Adrenal gland (tissue), 19 donors: ENCODE measurements at places on chromosomes 13 and 19. TPM values are rescaled to one million over a fixed set of nuclear protein-coding genes. Genes with fewer than 3 reads are reported as not detected.

The ZNF486 gene
- 2.4 TPM for total RNA-seq

The EFNA2 gene
- not detected for total RNA-seq

- DNase-seq, result no peak
- H3K4me3 ChIP-seq, result no peak overlapping the region
Observed at GRCh38 chr19:9877780-9878510, 42.8 kb downstream of the PIN1 start.

GRCh38 chr19:34786236-34786635 lies 13.2 kb upstream of the ZNF599 start:
- no peaks in the 10 kb centered on the region for H3K27me3 ChIP-seq
- DNase-seq, result no peak
- H3K27ac ChIP-seq, result no peak overlapping the region
- H3K36me3 ChIP-seq, result no peaks in the 10 kb centered on the region
- no peaks in the 10 kb centered on the region for H3K4me1 ChIP-seq

DNA sequence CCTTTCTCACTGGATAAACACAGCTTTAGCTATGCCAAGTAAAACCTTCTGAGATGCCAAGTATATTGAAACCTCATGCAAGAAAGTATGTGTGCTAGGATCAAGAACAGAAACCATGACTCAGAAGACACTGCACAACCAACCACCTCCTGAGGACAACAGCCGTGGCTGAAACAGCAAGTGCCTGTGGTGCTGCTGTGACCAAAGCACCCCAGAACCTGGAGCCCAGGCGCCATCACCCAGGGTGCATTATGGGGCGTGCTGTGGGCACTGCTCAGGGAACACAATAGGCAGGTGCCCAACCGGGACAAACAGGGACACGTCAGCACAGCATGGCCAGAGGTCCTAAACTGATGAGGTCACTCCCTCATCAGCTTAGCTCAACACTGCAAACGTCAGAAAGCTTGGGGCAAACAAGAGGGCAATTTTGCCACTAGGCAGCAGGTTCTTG lies 101.3 kb upstream of the SLC15A1 start:
- no peak overlapping the region for H3K27ac ChIP-seq
- no peak for DNase-seq
- H3K4me1 ChIP-seq, result no peaks in the 10 kb centered on the region
- no peak overlapping the region for H3K4me3 ChIP-seq
- no peaks in the 10 kb centered on the region for H3K27me3 ChIP-seq

GRCh38 chr19:55646889-55647731 lies 902 bp upstream of the CCDC106 start:
- peaks cover 42% of the 10 kb centered on the region for H3K4me1 ChIP-seq
- no peaks in the 10 kb centered on the region for H3K36me3 ChIP-seq

- no peak overlapping the region for H3K4me3 ChIP-seq
- no peaks in the 10 kb centered on the region for H3K27me3 ChIP-seq
- H3K27ac ChIP-seq, result no peak overlapping the region
- no peak for DNase-seq
Observed at GRCh38 chr13:25291691-25292090, 4.4 kb upstream of the MTMR6 start.

DNA sequence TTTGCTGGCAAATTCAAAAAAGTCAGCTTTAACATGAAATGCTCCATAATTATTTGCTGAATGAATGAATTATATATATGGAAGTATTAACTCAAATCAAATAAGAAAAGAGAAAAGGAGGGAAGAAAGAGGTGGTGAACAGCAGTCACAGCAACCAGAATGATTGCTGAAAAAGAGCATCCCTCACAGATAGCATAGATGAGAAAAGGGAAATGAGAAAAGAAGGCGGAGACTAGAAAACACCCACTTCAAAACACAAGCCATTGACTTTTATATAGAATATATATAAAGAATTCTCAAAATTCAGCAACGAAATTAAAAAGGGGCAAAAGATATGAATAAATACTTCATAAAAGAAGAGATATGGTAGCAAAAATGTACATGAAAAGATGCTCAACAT lies 75.2 kb downstream of the CAB39L start:
- H3K27ac ChIP-seq, result no peak overlapping the region
- H3K27me3 ChIP-seq, result no peaks in the 10 kb centered on the region
- DNase-seq, result no peak
- no peak overlapping the region for H3K4me3 ChIP-seq

- H3K4me3 ChIP-seq, result no peak overlapping the region
- no peak for DNase-seq
- H3K4me1 ChIP-seq, result peaks cover 40% of the 10 kb centered on the region
- H3K27ac ChIP-seq, result peak overlapping the region; percentile 78
- no peaks in the 10 kb centered on the region for H3K27me3 ChIP-seq
Observed at GRCh38 chr19:45402298-45403061, 2.4 kb downstream of the PPP1R13L start.

- H3K36me3 ChIP-seq, result no peaks in the 10 kb centered on the region
- DNase-seq, result no peak
- no peak overlapping the region for H3K27ac ChIP-seq
- no peak overlapping the region for H3K4me3 ChIP-seq
Observed at GRCh38 chr13:28479005-28479404, 15.9 kb downstream of the FLT1 start.

- no peak for DNase-seq
- H3K36me3 ChIP-seq, result peaks cover 33% of the 10 kb centered on the region
- H3K27ac ChIP-seq, result no peak overlapping the region
- H3K27me3 ChIP-seq, result no peaks in the 10 kb centered on the region
- H3K4me1 ChIP-seq, result peaks cover 8% of the 10 kb centered on the region
Observed at GRCh38 chr19:58569943-58570670, 3.0 kb downstream of the MZF1 start.
